HS-27A (cell line): ENCODE measurements at places on chromosomes 1 and 21.

- no peak for DNase-seq
Measured at GRCh38 chr1:193661385-193661784, 475.0 kb upstream of the B3GALT2 start.

DNA sequence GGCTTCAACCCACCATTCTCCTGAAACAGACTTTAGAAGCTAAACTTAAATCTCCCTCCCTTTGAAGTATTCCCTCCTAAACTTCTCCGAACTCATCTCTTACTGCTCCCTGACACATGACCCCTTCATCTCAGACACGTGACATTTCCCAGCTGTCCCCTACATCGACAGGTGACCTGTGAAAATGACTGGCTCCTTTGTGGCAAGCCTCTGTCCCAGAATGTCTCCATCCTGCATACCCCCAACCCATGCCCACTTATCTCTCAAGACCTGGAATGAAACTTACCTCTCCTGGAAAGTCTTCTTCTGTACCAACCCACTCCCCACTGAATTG lies 4.2 kb downstream of the FMOD start:
- DNase-seq: no peak

- DNase-seq: no peak
Measured at GRCh38 chr1:160768295-160768657, 27.7 kb upstream of the LY9 start.

DNA sequence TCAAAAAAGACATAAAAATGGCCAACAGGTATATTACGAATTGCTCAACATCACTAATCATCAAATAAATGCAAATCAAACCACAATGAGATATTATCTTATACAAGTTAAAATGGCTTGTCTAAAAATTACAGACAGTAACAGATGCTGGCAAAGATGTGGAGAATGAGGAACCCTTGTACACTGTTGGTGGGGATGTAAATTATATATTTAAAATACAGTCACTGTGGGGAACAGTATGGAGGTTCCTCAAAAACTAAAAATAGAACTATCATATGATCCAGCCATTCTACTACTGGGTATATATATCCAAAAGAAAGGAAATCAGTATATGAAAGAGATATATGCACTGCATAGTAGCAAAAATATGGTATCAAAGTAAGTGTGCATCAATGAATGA lies 1037.2 kb upstream of the B3GALT2 start:
- DNase-seq: no peak

DNA sequence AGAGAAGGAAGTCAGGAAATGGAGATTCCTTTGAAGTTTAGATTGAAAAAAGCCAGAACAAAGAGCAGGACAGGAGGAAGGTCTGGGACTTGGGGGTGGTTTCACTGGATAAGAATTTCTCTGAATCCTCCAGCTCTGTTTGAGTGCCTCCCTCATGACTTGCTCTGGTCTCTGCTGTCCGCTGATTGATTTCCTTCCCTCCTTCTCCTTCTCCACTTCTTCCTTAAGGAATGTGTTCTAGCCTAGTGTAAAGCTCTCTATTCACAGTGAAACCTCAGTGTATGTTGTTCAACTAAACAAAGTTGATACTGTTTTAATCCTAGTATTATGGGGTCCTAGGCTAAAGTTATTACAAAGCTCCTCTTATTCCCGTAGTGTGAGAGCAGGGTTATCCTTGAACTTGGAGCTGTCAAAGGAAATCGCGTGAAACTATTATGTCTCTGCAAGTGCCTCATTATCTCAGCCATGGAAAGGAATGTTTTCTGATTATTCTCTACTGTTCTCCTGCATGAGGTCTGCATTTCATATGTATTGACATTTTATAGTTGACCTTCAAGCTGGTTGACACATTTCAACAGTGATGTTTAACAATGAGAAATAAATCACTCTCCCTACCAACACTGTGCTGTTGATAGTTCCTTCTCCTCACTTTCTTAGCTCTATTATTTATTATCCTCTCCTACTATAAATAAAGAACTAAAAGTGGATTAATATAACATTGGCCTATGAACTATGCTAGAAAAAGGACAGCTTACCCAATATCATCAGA lies 82.7 kb upstream of the KCTD3 start:
- no peak for DNase-seq

DNA sequence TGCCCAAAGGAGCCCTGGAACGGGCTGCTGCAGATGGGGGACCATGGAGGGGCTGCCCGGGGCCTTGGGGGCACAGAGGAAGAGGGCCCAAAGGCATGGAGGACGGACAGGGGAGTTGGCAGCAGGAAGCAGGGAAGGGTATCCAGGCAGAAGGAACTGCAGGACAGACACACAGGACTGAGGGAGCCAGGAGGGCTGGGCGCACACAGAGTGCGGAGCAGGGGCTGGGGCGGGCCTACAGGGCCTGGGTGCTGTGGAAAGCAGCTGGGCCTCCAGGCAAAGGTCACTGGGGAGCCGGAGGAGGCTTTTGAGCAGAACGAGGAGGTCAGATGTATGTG lies 28.1 kb downstream of the KRTAP10-1 start:
- no peak for DNase-seq

- no peak for DNase-seq
Measured at GRCh38 chr1:228871314-228872061, 136.2 kb downstream of the RHOU start.

GRCh38 chr1:192576190-192577144 lies 894 bp downstream of the RGS1 start:
- no peak for DNase-seq

DNA sequence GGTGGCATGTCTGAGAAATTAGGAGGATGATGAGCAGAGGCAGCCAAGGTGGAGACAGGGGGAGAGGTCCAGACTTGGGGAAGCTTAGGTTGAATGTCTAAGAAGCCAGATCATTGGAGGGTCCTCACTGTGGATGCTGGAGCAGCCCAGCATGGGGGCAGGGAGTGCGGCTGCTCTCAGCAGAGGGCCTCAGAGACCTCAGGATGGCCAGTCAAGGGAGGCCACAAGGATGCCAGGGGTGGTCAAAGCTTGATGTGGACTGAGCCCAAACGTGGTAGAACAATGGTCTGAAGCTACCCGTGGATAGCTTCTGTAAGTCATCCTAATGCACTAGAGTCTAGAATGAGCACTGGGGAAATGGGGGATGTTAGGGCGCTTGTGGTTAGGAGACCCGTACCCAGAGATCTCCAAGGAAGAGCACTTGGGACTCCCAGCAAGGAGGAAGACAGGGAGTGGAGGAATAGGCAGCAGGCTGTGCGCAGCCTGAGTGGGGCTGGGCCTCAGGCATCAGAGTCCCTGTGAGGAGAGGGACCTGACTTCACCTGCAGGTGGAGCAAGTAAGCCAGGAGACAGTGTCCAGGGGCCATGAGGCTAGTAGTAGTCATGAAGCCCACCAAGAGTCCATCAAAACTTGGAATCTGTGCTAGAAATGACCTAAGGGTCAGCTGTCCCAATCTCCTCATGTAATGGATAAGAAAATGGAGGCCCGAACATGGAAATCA lies 4.3 kb upstream of the S100A9 start:
- DNase-seq: no peak

GRCh38 chr1:217674028-217674729 lies 43.0 kb downstream of the SPATA17 start:
- no peak for DNase-seq

DNA sequence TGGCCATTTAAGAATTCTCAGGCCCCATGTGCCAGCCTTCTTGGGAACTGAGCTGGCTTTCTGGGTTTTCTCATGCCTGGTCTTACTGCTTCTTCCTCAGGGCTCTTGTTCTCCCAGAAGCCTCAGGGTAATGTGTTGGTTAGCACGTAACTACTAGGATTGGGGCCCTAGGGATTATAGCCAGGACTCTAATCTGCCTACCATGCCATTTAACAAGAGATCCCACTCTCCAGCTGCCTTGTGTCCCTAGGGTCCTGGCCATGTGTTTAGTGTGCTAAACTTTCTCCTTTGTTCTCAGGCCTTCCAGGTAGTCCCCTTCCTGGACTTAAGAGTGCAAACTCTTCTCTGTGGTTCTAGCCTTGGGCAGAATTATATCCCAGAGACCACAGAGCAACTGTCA lies 2.2 kb upstream of the SH3BGRL3 start:
- DNase-seq: no peak

- no peak for DNase-seq
Measured at GRCh38 chr1:70847013-70847412, 200.6 kb downstream of the PTGER3 start.

GRCh38 chr1:186304982-186305949 lies 69.8 kb downstream of the TPR start:
- no peak for DNase-seq

GRCh38 chr1:50333595-50333974 lies 89.7 kb downstream of the DMRTA2 start:
- DNase-seq: no peak

DNA sequence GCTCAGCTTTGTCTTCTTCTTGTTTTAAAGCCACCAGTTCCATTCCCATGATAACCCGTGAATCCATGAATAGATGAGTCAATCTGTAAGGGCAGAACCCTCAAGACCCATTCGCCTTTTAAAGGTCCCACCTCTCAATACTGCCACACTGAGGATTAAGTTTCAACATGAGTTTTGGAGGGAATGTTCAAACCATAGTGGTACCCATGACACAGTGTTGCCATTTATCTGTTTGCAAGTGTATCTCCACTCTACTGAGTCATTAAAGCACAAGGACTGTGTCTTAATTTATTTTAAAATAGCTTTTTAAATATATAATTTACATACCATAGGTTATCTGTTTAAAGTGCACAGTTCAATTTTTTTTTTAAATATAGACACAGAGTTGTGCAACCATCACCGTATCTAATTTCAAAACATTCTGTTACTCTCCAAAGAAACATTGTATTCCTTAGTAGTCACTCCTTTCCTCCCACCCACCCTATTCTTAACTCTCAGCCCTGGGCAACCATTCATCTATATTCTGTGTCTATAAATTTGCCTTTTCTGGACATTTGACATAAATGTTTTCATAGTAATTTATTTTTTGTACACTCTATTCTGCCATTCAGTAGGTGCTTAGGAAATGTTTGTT lies 4.8 kb upstream of the IL24 start:
- DNase-seq: no peak

GRCh38 chr1:2592672-2593071 lies 6.1 kb downstream of the PRXL2B start:
- DNase-seq: no peak

GRCh38 chr1:38084700-38085099 lies 38.1 kb upstream of the POU3F1 start:
- no peak for DNase-seq

DNA sequence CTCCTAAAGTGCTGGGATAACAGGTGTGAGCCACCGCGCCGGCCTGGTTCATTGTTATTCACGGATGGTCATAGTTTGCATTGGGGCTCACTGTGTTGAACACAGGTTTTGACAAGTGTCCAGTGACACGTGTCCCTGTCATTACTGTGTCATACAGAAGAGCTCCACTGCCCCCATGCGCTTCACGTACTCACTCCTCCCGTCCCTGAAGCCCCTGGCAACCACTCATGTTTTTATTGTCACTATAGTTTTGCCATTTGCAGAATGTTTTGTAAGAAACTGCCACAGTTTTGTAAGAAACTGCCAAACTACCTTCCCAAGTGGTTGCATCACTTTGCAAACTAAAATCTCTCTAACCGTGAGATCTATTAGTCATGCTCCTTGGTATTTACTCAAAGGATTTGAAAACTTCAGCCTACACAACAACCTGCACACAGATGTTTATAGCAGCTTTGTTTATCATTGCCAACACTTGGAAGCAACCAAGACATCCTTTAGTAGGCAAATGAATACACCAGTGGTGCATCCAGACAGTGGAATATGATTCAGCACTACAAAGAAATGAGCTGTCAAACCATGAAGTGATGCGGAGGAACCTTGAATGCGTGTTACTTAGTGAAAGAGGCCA lies 163.2 kb upstream of the COL6A1 start:
- DNase-seq: no peak

- DNase-seq: no peak
Measured at GRCh38 chr1:242456726-242457269, 67.7 kb downstream of the PLD5 start.

DNA sequence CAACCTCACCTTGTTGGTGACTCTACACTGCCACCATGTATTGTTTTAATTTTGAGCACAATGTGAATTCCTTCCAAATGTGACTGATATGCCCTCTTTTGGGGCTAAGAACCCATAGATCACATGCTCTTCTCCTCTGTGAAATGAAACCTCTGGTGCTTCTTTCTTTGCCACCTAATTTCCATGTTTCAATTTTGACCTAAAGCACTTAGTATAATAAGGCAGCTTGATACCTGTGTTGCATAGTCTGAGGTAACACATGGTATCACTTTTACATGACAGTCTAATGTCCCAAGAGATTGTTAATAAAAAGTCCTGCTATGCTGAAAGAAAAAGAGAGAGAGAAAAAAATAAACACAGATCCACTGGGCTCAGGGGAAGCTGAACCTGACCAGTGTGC lies 24.2 kb downstream of the CLEC20A start:
- DNase-seq: no peak

GRCh38 chr1:28507646-28508434 lies 2.0 kb downstream of the RCC1 start:
- no peak for DNase-seq

GRCh38 chr1:154856049-154856448 lies 14.0 kb downstream of the KCNN3 start:
- no peak for DNase-seq

GRCh38 chr1:214494706-214495105 lies 56.7 kb downstream of the PTPN14 start:
- no peak for DNase-seq

GRCh38 chr21:37667380-37667779 lies 248.9 kb downstream of the KCNJ6 start:
- no peak for DNase-seq

DNA sequence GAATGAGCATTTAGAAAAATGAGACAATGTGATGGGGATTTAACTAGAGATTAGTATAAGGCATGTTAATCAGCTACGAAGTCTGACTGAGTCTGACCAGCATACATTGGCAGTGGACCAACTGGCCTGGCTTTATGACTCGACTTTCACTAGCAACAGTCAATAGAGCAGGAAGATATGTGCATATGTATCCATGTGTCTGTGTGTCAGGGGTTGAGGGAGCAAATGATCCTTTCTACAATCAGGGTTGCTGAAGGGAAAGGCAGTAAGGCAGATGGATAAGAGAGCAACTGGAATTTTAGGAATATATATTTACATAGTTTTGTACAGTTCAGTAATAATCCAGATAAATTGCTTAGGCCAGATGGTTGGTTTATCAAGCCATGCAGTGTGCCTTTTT lies 645.6 kb downstream of the PLA2G4A start:
- no peak for DNase-seq

GRCh38 chr1:203287109-203287893 lies 18.0 kb upstream of the BTG2 start:
- DNase-seq: no peak

GRCh38 chr21:45949928-45950739 lies 31.4 kb upstream of the COL6A1 start:
- no peak for DNase-seq

DNA sequence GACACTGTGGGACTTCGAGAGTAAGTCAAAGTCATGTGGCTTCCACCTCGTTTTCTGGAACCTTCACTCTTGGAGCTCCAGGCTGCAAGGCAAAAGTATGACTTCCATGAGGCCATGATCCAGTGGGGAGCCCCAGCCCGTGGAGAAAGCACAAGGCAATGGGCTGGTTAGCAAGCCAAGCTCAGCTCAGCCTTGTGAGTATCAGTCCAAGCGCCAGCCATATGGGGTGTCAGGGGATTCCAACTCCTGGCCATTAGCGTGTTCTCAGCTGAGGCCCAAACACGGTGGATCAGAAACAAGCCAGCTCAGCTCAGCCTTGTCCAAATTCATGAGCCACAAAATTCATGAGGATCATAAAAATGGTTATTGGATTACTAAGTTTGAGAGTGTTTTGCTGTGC lies 261.0 kb downstream of the RHOU start:
- no peak for DNase-seq

GRCh38 chr1:28115267-28115666 lies 26.9 kb upstream of the EYA3 start:
- DNase-seq: no peak
